Gastroesophageal sphincter (tissue), 4 donors: ENCODE measurements at places on chromosomes 2 and 18.

GRCh38 chr2:18479947-18480369 is 80.5 kb downstream of the RDH14 start:
- peak; percentile 79 for ATAC-seq

DNA sequence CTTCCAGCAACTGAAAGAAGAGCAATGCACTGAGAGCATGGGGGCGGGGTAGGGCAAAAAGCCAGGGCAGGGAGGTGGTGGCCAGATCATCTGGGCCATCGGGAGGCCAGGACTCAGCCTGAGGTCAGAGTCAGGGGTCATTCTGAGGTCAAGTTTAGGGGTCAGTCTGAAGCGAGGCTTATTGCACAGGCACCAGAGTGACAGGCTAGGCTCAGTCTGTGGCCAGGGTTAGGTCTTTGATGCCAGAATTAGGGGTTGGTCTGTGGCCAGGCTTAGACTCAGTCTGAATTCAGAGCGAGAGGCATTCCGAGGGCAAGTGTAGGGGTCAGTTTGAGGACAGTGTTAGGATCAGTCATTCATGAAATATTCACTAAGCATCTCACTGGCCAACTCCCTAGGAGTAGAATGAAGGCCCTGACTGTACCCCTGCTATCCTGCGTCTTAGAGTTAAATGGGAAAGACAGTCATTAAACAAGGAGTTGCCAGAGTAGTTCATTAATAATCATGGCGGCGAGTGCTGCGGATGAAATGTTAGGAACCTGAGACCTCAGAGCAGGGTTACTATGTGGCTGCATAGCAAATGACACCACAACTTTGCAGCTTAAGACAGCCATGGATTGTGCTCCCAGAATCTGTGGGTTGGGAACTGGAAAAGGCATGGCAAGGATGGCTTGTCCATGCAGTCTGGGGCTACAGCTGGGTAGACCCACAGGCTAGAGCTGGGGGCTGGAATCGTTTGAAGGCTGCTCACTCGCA is 198.7 kb downstream of the CYP26B1 start:
- no peak for ATAC-seq

DNA sequence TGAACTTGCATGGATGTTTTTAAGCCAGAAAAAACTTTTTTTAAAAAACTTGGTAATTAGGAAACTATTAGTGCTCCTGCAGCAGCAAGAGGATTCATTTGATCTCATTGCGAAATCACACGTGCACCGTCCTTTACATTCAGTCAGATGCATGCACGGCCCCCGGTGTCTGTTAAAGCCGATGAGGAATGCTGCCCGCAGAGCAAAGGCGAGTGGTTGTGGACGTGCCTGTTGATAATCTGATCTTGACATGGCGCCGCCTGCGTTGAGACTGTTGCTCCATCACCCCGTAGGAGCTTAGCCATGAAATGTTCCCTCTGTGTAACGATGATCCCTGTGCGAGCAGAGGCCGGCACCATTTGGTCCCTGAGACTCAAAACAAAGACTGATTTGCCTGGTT is 300.0 kb downstream of the GBX2 start:
- ATAC-seq: no peak

- ATAC-seq: no peak
These were observed 27.2 kb downstream of the CCDC195 start for GRCh38 chr2:224688997-224689396.

DNA sequence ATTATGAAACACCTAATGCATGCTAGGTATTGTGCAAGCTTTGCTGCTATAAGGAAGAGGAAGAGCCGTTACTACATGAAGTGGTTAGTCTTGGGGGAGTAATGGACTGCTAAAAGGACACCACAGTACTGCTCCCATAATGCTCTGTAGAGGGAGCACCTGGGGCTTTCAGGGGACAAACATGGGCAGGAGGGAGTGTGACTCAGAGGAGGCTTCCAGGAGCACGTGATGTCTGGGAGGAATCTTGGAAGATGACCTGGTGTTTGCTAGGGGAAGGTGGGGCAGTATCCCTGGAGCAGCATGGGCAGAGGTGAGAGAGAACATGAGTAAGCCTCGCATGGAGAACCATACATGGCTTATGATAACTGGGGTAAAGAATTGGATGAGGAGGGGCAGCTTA is 18.8 kb downstream of the MAPK4 start:
- ATAC-seq: no peak

DNA sequence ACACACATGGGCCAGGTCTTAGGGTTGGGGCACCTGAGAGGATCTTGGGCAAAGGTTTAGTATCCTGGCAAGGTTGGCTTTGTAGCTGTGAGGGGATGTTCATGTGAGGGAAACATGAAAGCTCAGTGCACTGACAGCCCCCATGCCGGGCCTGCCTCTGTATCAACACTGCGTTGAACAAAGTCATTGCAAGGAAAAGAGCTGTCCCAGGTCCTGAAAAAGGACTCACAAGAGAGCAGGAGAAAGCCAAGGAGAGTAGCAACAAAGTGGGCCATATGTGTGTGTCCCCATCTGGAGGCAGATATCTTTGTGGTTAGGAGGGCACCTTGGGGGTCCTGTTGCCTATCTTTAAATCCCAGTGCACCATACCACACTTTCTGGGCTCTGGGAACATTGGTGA is 237.8 kb upstream of the THSD7B start:
- no peak for ATAC-seq

DNA sequence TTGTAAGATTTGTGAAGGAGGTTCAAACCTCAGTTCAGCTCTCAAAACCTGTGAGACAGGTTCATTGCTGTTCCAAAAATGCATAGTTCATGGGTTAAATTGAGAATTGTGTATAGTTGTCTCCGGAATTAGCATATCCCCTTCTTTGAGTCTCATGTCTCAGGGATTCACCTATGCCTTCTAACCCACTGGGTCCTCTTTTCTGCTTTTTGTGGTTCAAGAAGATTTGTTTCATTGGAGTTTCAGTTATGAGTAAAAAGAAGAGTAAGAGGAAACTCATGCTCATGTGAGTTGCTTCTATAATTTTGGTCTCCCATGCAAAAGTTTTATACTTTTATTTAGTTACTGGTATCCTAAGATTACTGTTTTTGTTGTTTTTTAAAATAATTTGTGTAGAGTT is 1219.8 kb upstream of the ZEB2 start:
- ATAC-seq: no peak

DNA sequence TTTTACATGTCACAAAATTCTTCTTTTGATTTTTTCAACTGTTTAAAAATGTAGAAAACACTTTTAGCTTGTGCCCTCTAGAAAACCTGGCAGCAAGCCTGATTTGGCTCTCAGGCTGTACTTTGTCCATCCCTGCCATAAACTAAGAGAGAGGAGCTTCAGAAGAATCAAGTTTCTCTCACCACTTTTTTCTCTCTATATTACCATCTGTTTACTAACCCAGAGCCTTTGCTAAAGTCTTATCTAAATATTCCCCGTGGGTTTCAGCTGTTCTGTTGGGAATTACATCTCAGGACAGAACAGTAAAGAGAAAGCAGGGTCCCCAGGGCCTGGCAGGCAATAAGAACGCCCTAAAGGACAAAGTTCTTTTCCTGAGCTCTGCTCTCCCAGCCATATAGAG is 409.1 kb upstream of the CRIM1 start:
- ATAC-seq: no peak

- no peak for ATAC-seq
These were observed 31.5 kb upstream of the LGALSL start for GRCh38 chr2:64422466-64422865.

DNA sequence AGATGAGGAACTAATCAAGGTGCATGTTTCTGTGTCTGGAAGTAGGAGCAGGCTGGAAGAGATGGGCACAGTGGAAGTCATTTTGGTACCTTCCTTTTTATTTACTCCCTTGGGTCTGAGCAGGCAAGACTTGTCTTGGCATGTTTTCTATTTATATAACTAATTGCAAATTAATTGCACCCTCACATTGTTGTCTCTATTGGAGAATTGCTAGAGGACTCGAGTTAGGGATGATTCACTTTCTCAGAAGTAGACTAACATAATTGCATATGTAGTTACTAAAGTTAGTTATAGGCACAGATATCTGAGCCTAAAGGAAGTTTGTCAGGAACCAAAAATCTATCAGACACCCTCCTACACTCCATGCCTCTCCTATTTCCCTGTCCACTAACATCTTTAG is 92.8 kb upstream of the NRP2 start:
- ATAC-seq: no peak

GRCh38 chr18:49175071-49175470 is 224.3 kb upstream of the SMAD7 start:
- no peak for ATAC-seq

DNA sequence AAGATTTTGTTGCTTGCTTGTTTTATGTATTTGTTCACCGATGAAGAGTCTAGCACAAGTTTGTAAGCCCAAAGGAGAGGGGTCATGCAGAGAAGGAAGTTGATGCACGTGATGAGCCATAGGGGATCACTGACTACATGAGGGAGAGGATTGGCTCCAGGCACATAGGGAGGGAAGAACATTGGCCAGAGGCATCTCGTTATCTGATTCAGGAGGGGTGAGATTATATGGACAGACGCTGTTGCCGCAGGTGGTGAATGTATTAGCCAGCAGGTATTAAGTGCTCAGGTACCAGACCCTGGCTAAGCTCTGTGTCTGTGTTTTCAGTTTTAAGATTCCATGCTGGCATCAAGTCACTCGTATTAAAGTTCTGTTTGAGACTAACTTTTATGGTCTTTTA is 91.8 kb upstream of the CHST9 start:
- no peak for ATAC-seq

DNA sequence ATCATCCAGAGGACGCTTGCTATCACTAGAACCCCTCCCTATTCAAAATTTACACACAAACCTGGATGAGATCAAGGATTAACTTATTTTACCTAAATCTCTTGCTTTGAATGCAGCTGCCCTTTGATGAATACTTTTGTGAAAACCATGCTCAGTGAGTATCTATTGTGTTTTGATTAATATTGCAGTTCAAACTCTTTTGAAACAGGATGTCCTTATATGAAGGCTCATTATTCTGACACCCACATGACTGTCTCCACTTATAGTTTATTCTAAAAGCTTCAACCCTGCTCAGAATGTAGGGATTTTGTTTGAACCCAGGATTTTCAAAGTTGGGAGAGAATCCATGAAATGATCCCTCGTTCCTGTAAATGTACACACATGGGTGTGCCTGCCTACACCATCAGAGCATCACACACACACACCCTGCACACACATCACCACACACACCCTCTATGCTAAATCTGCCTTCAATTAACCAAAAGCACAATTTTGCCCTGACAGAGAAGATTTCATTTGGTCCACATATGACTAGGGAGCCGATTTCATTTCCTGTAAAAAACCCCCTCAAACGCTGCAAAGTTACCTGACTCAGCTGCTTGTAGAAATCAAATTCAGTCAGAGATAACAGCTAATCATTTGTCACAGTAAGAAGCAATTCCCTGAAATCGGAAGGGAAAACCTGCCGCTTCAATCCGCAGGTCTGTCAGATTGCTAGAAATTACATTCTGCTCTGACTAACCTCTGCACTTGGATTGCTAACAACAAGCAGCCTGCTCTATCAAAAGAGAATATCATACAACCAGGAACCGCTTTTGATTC is 65.2 kb downstream of the ZEB2 start:
- no peak for ATAC-seq

- no peak for ATAC-seq
These were observed 31.5 kb upstream of the SIX2 start for GRCh38 chr2:45040786-45041185.
